GM23338 (cell line): ENCODE measurements at places on chromosomes 7 and 10. TPM values are rescaled to one million over a fixed set of nuclear protein-coding genes. Genes with fewer than 3 reads are reported as not detected.

- peak; percentile 64 for DNase-seq
Measured at GRCh38 chr7:50142425-50143017, 49.5 kb upstream of the ZPBP start.

- no peak for DNase-seq
Measured at GRCh38 chr10:35446439-35446838, 110.1 kb downstream of the CCNY start.

- no peak for DNase-seq
Measured at GRCh38 chr10:106479636-106480035, 684.9 kb downstream of the SORCS1 start.

- no peak for DNase-seq
Measured at GRCh38 chr10:89887406-89887805, 186.0 kb downstream of the KIF20B start.

PLEKHS1 gene
- total RNA-seq, result not detected in 2 replicates

- DNase-seq, result no peak
Measured at GRCh38 chr10:21330628-21331020, 194.9 kb downstream of the SKIDA1 start.

DNA sequence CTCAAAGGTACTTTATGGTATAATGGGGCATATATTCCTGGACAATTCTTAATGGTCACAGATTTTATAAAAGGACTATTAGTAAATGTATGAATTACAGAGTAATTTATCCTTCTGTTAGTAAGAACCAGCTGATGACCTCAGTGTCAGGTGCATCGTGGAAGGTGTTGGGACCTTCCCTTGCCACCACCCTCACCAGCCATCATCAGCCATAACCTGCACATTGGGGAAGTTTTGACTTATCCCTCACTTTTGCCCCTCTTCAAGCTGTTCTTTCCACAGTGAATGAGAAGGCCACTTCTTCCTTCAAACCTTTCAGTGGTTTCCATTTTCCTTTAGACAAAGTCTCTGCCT lies 52.2 kb downstream of the FIGNL1 start:
- DNase-seq, result no peak

- no peak for DNase-seq
Measured at GRCh38 chr10:43090188-43090587, 13.3 kb downstream of the RET start.

DNA sequence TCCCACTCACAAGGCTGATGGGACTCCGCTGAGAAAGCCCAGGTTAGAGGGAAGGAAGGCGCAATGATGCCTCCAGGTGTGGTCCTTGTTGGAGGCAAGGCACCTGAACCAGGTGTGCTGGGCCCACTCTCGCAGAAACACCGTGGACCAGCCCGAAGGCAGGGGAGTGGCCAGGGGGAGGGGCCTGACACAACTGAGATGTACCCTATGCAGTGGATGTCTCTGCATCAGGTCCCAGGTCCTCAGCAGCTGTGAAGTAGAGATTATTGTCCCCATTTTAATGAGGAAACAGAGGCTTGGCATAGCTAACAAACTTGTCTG lies 32.0 kb downstream of the GBX1 start:
- no peak for DNase-seq

DNA sequence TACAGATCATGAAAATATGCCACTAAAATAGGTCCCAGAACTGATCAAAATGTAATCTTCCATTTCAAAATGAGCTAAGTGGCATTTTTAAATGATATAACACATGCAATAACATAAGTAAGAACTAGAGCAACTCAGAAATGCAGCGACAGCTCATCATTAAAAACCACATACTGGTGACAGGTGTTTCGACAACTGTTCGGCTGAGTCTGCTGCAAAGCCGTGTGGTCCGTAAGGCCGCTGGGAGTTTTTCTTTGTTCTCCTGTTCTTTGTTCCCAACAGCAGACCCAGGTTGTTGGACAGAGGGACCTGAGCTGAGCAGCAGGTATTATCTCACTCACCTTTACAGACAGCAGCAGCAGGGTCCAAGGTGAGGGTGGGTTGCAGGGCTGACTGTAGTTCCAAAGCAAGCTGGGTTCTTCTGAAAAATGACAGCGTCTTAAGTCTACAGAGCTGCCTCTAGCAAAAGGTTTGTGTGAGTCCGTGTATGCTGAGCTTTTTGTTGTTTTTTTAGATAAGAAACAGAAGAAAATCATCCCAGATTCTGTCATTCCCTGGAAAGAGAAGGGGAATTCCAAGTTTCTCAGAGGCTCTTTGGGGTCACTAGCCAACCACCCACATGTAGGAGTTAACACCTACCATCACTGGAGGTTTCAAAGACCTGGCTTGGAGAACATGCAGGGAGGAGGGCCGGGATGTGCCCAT lies 45.4 kb upstream of the MACROH2A2 start:
- DNase-seq, result no peak

- DNase-seq, result no peak
Measured at GRCh38 chr7:69787736-69788431, 189.6 kb downstream of the AUTS2 start.

- no peak for DNase-seq
Measured at GRCh38 chr10:60044242-60044641, 137.9 kb upstream of the CCDC6 start.

LEP gene
- not detected in 2 replicates for total RNA-seq

- DNase-seq, result no peak
Measured at GRCh38 chr7:33868166-33868565, 37.2 kb upstream of the BMPER start.

DNA sequence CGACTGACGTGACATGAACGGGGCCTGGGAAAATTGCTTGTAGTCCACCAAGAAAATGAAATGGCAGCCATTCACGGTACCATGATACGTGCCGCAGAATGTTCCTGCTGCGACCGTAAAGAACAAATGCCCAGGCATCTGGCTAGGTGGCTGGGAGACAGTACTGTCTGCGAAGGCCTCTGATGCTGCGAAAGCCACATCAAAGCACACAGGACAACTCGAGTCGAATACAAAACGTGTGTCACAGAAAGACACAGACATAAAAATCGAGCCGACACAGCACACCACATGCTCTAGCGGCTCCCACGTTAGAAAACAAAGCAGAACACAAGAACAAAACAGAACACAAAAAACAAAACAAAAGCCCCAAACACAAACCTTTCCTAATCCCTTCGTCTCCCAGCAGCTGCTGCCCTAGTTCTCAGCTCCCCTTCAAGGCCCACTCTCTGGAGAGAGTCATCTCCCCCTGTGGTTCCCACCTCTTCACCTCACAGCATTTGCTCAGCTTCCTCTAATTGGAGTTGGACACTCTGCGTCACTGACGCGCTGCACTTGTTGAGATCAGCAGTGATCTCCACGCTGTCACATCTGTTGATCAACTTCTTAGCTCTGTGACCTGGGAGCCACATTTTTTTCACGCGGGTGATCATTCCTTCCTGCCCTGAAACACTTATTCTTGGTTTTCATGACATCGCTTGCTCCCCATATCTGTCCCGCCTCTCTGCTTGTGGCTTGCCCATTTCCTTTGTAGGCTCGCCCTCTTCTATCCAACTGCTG lies 112.2 kb downstream of the CLEC2L start:
- no peak for DNase-seq

DNA sequence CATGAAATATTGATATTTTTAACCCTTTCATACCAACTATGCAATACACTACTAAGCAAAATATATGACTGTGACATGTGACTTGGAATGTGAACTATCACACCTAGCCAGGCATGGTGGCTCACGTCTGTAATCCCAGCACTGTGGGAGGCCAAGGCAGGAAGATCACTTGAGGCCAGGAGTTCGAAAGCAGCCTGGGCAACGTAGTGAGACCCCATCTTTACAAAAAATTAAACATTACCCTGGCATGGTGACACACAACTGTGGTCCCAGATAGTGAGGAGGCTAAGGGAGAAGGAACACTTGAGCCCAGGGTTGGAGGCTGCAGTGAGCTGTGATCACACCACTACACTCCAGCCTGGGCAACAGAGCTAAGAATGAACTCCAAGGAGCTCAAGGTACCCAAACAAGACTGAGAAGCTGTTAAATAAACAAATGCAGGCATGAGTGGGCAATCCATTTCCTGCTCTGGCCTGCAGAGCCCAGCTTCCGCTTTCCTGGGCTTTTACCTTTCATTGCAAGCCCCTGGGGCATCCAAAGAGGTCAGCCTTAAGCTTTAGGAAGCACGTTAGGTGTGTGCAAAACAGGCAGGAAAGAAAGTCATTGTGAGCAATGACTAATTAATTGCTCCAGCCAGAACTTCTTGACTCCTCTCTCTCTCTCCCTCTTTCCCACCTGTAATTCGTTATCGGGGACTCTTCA lies 162.1 kb upstream of the FOXK1 start:
- peak; percentile 12 for DNase-seq

AVPI1 gene
- total RNA-seq, result 7.4 and 8.2 TPM in 2 replicates

DNA sequence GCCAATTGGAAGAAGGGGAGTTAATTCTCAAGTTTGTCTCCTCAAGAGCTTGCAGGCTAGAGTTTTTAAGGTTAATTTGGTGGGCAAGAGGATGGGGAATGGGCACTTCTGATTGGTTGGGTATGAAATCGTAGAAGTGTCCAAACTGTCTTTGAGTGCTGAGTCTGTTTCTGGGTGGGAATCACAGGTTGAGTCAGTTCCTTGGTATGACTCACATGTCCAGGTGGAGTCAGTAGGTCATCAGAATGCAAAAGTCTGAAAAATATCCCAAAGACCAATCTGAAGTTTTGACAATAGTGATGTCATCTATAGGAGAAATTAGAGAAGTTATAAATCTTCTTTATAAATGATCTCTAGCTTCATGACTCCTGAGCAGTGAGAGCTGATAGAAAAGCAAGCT lies 1252.2 kb downstream of the REEP3 start:
- no peak for DNase-seq

DNA sequence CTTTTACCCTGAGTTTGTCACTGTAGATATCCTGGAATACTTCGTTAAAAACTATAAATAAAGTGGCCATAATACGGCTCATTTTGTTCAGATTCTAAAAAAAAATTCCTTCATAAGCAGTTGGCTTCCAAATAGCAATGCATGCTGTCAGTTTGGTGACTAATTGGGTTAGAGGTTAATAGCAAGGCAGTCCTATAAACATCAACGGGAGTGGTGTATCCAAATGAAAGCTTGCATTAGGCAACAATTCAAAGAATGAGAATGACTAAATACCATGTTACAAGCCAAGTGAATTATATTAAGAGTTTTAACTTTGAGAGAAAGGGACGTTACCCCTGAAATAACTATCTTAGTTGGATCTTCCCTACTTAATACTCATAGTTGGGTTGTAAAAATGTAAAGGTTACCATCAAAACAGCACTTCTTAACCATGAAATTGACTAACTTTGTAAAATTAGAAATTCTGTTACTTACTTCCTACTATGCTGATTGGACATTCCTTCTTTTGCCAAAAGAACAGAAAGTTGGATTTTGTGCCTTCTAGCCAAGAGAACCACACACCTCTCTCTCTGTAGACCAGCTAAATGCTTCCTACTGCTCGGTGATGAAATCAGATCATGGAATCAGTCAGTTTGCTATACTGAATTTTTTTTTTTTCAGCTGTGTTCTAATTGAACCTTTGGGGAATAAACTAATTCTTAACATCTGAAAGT lies 98.0 kb downstream of the KAT6B start:
- DNase-seq, result peak; percentile 31

- no peak for DNase-seq
Measured at GRCh38 chr10:48802611-48803071, 118.0 kb downstream of the WDFY4 start.

DNA sequence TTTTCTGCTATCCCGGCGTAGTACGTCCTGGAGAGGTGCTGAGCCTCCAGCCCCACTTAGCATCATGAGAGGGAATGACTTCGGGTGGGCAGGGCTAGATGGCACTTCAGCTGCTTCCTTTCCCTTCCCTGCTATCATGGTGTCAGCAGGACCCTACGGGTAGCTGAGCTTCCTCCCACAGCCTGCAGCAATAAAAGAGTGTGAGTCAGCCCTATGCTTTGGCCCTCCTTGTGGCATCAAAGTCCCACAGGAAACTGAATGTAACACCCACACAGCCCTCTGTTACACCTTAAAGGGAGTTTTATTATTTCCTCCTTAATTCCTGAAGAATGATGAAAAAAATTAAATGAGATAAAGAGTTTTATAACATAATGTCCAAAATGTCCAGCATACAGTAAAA lies 458.1 kb downstream of the RPS24 start:
- no peak for DNase-seq

ADIRF gene
- not detected in 2 replicates for total RNA-seq

VSTM4 gene
- total RNA-seq, result 0.23 and 0.66 TPM in 2 replicates

EVX1 gene
- not detected in 2 replicates for total RNA-seq

- no peak for DNase-seq
Measured at GRCh38 chr7:97118306-97118917, 914 bp downstream of the SDHAF3 start.

DNA sequence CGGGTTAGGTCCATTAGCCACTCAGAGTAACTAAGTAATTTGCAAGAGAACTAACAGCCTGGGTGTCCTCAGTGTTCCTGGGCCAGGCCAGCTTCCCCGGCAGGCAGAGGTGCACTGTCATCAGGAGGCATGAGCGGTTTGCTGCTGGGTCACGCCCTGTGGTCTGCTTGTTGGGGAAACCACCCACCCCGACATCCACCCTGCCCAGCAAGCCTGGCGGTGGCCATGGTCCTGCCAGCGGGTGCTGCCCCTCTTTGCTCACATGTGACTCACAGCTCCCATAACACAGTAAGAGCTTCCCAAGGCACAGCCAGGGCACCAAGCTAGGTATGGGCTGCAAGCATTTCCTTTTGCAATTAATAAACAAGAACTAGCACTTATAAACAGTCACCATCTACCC lies 75.9 kb downstream of the RGS10 start:
- DNase-seq, result no peak

- DNase-seq, result no peak
Measured at GRCh38 chr10:87613751-87614150, 45.9 kb upstream of the PAPSS2 start.

- no peak for DNase-seq
Measured at GRCh38 chr7:27601217-27601616, 61.5 kb downstream of the HIBADH start.

- no peak for DNase-seq
Measured at GRCh38 chr7:30201161-30201666, 66.4 kb downstream of the MTURN start.

- peak; percentile 38 for DNase-seq
Measured at GRCh38 chr7:53111031-53111430, 75.6 kb downstream of the POM121L12 start.

DNA sequence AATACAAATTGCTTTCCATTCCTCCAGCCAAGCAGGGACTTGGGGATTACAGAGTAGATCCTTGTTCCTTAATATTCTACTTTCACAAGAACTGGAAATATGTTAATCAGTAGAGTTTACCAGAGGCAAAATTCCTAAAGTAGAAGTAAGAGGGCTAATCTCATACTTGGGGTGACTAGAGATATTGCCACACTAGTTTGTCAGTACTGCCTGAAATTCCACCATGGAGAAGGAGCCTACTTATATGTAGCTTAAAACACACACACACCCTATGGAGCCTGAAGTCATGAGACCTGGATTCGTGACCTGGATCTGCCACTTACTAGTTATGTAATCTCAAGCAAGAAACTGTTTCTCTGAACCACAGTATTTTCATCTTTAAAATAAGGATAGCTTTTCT lies 33.9 kb downstream of the STRIP2 start:
- DNase-seq, result no peak

ZNF107 gene
- total RNA-seq, result 51.0 and 55.3 TPM in 2 replicates

DNA sequence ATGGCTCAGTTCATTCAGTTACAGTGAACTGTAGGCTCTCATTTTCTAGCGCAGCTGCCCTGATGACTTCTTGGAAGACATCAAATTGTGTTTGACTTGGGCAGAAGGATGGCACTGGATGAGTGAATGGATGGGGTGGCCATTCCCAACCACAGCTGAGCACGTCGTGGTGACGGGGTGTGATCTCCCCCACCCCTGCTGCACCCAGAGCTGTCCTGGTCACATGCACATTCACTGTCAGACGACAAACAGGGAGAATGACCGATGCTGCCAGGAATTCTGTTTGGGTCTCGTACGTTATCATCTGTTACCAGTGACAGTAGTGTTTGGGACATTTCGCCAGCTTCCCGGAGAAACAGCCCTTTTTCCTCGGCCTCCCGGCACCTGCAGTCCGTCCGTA lies 623.2 kb downstream of the SDK1 start:
- DNase-seq, result no peak
